ENCODE measurements at places on chromosomes 7 and 10. TPM values are rescaled to one million over a fixed set of nuclear protein-coding genes. Genes with fewer than 3 reads are reported as not detected.

DNA sequence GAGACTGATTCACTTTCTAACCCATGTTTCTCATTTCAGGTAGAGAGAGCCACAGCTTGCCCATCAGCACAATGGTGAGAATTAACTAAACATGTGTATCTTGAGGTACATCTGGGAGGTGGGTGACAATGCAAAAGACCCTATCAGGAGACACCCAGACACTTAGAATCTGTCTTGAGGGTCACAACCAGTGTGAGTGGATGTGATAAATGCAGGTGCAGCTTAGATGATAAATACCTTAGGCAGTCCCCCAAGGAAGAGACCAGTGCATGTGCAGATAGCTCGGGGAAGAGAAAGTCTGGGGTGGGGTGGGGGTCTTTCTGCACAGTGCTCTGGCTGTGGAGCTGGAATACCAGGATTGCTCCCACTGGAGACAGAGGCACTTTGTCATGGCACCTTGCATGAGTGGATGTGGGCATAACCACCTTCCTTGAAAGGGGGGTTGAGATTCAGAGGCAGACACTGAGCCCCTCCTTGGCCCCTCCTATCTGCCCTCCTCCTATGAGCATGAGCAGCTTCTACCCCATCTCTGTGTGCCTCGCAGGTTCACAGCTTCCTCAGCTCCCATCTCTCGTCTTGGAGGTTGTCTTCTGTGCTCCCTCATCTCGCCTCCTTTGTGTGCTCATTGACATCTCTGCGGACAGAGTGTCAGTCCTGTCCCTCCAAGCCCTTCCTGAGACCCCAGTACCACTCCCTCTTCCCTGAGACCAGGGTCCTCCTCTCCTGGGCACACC lies 349.8 kb downstream of the TCERG1L start:
- DNase-seq = no peak
- peaks cover 4% of the 10 kb centered on the region for H3K27me3 ChIP-seq
- no peaks in the 10 kb centered on the region for H3K36me3 ChIP-seq
- no peaks in the 10 kb centered on the region for H3K4me1 ChIP-seq
- H3K27ac ChIP-seq = no peak overlapping the region

Gene COL1A2
- total RNA-seq = not detected

Gene ADCY1
- not detected for total RNA-seq

DNA sequence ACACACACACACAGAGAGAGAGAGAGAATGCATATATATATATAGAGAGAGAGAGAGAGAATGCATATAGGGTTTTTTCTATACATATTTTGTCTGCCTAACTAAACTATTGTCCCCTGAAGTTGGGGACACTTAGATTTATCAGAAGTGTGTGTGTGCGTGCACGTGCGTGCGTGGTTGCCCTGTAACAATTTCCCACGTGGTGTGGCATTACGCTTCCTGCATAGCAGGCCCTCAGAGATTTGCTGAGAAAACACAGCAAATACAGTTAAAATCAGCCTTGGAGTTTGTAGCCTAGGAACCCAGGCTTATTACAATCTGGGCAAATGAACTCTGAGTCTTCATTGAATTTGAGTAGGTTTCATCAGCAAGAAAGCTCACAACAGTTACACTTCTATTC lies 14.7 kb downstream of the RNF32 start:
- H3K27ac ChIP-seq = no peak overlapping the region
- no peak overlapping the region for H3K4me3 ChIP-seq
- H3K36me3 ChIP-seq = no peaks in the 10 kb centered on the region
- H3K27me3 ChIP-seq = peaks cover 20% of the 10 kb centered on the region

- H3K4me1 ChIP-seq = peaks cover 99% of the 10 kb centered on the region
- H3K36me3 ChIP-seq = peaks cover 53% of the 10 kb centered on the region
- no peak for DNase-seq
- H3K27ac ChIP-seq = peak overlapping the region; percentile 98
Observed at GRCh38 chr10:80498833-80499741, 38.6 kb upstream of the SH2D4B start.

GRCh38 chr7:152859781-152860191 lies 100.2 kb downstream of the ACTR3B start:
- H3K27me3 ChIP-seq = no peaks in the 10 kb centered on the region
- no peak overlapping the region for H3K27ac ChIP-seq
- no peak overlapping the region for H3K4me3 ChIP-seq
- no peak for DNase-seq
- peaks cover 37% of the 10 kb centered on the region for H3K36me3 ChIP-seq

Gene LRRC18
- not detected for total RNA-seq

GRCh38 chr10:129774082-129774735 lies 189.9 kb downstream of the EBF3 start:
- H3K36me3 ChIP-seq = peaks cover 28% of the 10 kb centered on the region
- H3K27ac ChIP-seq = no peak overlapping the region
- no peak for DNase-seq
- no peaks in the 10 kb centered on the region for H3K4me1 ChIP-seq
- H3K4me3 ChIP-seq = no peak overlapping the region

- no peak overlapping the region for H3K27ac ChIP-seq
- no peak for DNase-seq
- H3K27me3 ChIP-seq = no peaks in the 10 kb centered on the region
- no peak overlapping the region for H3K4me3 ChIP-seq
Observed at GRCh38 chr10:124837687-124838086, 36.1 kb downstream of the ABRAXAS2 start.

DNA sequence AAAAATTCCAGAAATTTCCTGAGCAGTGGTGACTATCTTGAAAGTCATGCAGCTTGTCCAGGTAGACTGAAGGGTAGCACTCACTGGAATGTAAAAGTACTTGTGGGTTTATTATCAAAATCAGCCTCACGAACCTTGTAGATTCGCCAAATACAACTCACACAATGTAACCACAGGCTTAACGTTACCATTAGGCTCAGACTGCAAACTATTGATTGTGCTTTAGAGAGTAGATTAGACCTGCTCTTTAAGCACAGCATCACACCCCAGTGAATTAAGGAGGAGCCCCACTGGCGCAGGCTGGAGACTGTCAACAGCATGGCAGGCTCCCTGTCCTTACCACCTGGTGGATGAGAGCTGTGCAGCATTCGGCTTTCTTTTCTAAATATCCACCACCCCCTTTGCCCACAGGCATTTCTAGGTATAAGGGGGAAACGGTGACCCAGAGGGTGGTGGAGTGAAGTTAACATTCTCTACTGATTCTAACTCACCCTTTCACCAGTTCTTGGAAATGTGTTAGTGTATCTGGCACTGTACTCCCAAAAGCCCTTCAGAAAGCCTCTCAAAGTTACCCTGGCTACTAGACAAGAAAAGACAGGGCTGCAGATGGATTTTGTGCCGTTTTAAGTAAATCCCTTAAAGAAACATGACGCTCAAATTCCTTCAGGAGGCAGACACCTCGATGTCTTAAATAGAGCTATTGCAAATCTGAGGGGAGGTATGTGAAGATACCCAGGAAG lies 56.6 kb downstream of the GSDME start:
- H3K27ac ChIP-seq = no peak overlapping the region
- H3K4me1 ChIP-seq = peaks cover 8% of the 10 kb centered on the region
- DNase-seq = no peak
- H3K36me3 ChIP-seq = peaks cover 3% of the 10 kb centered on the region
- no peak overlapping the region for H3K4me3 ChIP-seq

GRCh38 chr10:80319725-80320290 lies 30.4 kb upstream of the MAT1A start:
- no peaks in the 10 kb centered on the region for H3K36me3 ChIP-seq
- H3K27me3 ChIP-seq = no peaks in the 10 kb centered on the region
- H3K4me1 ChIP-seq = peaks cover 2% of the 10 kb centered on the region
- no peak overlapping the region for H3K4me3 ChIP-seq
- H3K27ac ChIP-seq = no peak overlapping the region
- no peak for DNase-seq

GRCh38 chr7:31758755-31759154 lies 71.7 kb downstream of the PPP1R17 start:
- H3K27ac ChIP-seq = no peak overlapping the region
- no peaks in the 10 kb centered on the region for H3K4me1 ChIP-seq
- no peak for DNase-seq
- no peaks in the 10 kb centered on the region for H3K27me3 ChIP-seq
- H3K36me3 ChIP-seq = no peaks in the 10 kb centered on the region

DNA sequence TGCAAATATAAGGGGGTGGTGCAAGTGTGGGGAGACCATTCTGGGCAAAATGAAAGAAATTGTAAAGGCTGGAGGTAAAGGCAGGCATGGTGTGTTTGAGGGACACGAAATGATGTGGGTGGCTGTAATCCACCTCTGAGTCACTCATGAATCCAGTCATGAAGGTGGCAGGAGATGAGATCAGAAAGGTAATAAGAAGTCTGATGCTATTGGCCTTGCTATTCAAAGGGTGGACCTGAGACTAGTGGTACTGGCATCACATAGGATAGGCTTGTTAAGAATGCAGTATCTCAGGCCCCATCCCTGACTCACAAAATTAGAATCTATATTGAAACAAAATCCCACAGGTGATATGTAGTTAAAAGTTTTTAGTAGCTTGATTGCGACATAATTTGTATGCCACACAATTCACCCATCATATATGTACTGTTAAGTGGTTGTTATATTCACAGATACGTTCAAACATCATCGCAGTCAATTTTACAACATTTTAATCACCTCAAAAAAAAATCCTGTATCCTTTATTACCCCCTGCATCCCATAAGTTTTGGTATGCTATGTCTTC lies 85.6 kb downstream of the ST8SIA6 start:
- H3K36me3 ChIP-seq = peaks cover 5% of the 10 kb centered on the region
- no peak for DNase-seq
- no peaks in the 10 kb centered on the region for H3K4me1 ChIP-seq
- peaks cover 2% of the 10 kb centered on the region for H3K27me3 ChIP-seq
- H3K4me3 ChIP-seq = no peak overlapping the region

- no peak overlapping the region for H3K4me3 ChIP-seq
- no peak overlapping the region for H3K27ac ChIP-seq
- no peaks in the 10 kb centered on the region for H3K4me1 ChIP-seq
- no peak for DNase-seq
- no peaks in the 10 kb centered on the region for H3K36me3 ChIP-seq
- no peaks in the 10 kb centered on the region for H3K27me3 ChIP-seq
Observed at GRCh38 chr10:111875725-111876124, 307.8 kb downstream of the GPAM start.

Gene STEAP4
- not detected for total RNA-seq

DNA sequence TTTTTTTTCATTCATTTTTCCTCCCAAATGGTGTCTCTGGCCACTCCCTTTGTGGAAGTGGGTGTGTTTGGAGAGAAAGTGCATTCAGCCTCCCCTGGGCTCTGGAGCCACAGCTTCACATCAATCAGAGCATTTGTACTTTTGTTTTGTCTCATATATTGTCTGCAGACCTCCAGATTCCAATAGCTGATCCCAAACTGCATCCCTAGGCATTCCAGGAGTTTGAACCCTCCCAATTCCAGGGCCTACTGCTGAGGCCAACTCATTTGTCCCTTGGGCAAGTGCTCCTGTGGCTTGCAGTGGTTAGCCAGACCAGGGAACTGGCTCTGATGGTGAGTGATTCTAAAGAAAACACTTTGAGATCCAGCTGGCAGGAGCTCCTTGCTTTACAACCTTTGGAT lies 163.3 kb downstream of the IPMK start:
- no peaks in the 10 kb centered on the region for H3K36me3 ChIP-seq
- no peaks in the 10 kb centered on the region for H3K4me1 ChIP-seq
- no peak for DNase-seq
- no peaks in the 10 kb centered on the region for H3K27me3 ChIP-seq
- H3K27ac ChIP-seq = no peak overlapping the region
- H3K4me3 ChIP-seq = no peak overlapping the region

DNA sequence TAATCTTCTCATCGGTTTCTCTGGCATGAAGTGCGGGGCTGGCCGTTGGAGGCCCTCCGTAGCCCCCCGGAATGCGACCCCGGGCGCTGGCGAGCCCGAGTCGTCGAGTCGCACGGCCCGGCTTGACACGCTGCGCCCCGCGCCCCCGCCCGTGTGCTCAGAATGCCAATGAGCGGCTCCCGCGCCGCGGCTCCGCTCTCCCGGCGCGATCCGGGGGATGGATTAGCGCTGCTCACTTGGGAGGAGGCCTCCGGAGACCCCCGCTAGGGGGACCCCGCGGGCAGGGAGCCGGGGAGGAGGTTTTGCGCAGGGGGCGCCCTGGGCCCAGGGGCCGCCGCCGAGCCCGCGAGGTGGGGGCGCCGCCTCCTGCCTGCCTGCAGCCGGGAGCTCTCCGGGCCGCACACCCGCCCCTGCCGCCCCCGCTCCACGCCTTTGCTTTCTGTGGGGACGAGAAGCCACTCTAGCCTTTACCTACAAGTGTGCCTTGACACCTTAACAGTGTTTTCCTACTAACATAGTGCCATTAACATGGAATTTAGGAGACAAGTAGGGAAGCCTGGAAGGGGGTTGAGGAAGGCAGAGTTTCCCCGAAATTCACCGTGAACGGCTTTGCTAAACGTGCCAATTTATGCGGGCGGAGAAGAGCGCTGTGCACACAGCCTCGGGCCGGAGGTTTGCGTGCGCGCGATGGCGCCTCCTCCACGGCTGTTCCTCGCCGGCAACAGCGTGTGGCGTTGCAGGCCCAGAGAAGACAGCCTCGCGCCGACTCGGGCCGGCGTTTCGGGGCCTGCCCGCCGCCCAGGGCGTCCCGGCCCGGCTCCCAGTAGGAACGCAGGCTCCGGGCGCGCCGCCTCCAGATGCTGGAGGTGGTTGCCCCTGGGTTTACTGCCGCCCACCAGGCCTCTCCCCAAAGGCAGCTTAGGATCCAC lies 7.1 kb downstream of the SHH start:
- H3K27me3 ChIP-seq = peaks cover 35% of the 10 kb centered on the region
- peak overlapping the region; percentile 82 for H3K4me3 ChIP-seq
- peaks cover 29% of the 10 kb centered on the region for H3K4me1 ChIP-seq
- no peaks in the 10 kb centered on the region for H3K36me3 ChIP-seq
- H3K27ac ChIP-seq = no peak overlapping the region

GRCh38 chr10:31372439-31372838 lies 53.4 kb downstream of the ZEB1 start:
- H3K36me3 ChIP-seq = no peaks in the 10 kb centered on the region
- H3K27me3 ChIP-seq = no peaks in the 10 kb centered on the region
- DNase-seq = no peak
- no peak overlapping the region for H3K4me3 ChIP-seq
- peaks cover 42% of the 10 kb centered on the region for H3K4me1 ChIP-seq

- no peaks in the 10 kb centered on the region for H3K36me3 ChIP-seq
- H3K27ac ChIP-seq = peak overlapping the region; percentile 79
- peak overlapping the region; percentile 62 for H3K4me3 ChIP-seq
- DNase-seq = no peak
- peaks cover 59% of the 10 kb centered on the region for H3K4me1 ChIP-seq
Observed at GRCh38 chr7:50274361-50274760, 30.2 kb upstream of the IKZF1 start.

DNA sequence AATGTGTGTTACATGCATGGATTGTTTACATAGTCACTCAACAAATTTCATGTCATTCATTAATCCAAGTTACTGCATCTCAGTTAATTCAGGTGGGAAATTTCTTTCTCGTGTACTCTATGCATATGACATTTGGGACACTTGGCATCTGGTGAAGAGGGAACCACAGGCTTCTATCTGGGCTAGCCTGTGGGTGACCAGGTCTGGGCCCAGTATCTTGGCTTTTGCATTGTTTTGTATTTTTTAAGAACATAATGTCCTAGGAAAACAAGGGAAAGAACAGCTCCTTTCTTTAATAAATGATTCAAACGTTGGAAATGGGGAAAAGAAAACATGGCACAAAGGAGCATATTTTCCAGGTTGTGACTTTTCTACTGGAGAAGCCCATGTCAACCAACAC lies 331.1 kb downstream of the WDR11 start:
- no peaks in the 10 kb centered on the region for H3K36me3 ChIP-seq
- no peaks in the 10 kb centered on the region for H3K27me3 ChIP-seq
- no peak for DNase-seq
- H3K4me3 ChIP-seq = no peak overlapping the region
- no peaks in the 10 kb centered on the region for H3K4me1 ChIP-seq

Gene AKR1C8
- 1.3 TPM for total RNA-seq

Gene MAPK8
- total RNA-seq = 70.1 TPM

GRCh38 chr7:114084002-114084471 lies 165.2 kb upstream of the PPP1R3A start:
- H3K27me3 ChIP-seq = peaks cover 47% of the 10 kb centered on the region
- peaks cover 2% of the 10 kb centered on the region for H3K36me3 ChIP-seq
- H3K4me1 ChIP-seq = peaks cover 12% of the 10 kb centered on the region
- no peak for DNase-seq
- H3K4me3 ChIP-seq = peak overlapping the region; percentile 74
